Breast epithelium (tissue), 4 donors: ENCODE measurements at places on chromosomes 4 and X. TPM values are rescaled to one million over a fixed set of nuclear protein-coding genes. Genes with fewer than 3 reads are reported as not detected.

JAKMIP1 gene
- total RNA-seq = 0.66 TPM

DNA sequence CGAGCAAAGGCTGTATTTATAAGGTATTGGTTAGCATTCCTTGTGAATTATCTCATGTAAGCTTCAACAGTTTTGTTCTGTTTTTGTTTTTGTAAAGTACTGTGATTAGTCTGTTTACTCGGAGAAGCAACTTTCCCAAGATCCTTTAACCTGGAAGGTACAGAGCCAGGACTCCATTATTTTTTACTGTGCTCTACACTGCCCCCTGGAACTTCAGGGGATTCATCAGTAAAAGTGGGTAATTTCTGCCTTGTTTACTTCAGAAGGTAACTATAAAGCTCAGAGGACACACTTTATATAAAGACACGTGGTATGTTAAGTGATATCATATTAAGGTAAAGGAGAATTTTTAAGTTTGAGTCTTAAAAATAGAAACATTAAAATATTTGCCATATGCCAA lies 124.9 kb downstream of the IQCM start:
- no peaks in the 10 kb centered on the region for H3K4me1 ChIP-seq
- no peak overlapping the region for H3K27ac ChIP-seq
- no peak for DNase-seq
- no peak overlapping the region for H3K4me3 ChIP-seq

GRCh38 chrX:48883729-48884128 lies 13.8 kb downstream of the TIMM17B start:
- no peak for DNase-seq
- no peaks in the 10 kb centered on the region for H3K27me3 ChIP-seq
- no peaks in the 10 kb centered on the region for H3K4me1 ChIP-seq
- no peaks in the 10 kb centered on the region for H3K36me3 ChIP-seq
- H3K4me3 ChIP-seq = no peak overlapping the region

DNA sequence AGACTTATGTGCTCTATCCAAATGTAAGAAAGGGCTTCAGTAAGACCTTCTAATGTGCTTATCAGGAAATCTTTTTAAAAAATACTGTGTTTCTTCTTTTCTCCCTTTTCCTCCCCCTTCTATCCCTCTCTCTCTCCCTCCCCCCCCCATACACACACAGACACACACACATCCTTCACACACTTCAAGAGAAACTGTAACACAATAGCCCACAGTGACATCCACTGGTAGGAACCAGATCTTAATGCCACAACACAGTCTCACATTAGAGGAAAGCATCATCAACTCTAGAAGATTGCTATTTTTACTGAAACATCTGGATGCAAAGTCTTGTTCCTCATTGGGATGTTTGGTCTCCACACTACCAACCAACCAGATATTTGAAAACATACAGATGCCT lies 4.6 kb downstream of the PCDH19 start:
- H3K27ac ChIP-seq = no peak overlapping the region
- H3K4me3 ChIP-seq = no peak overlapping the region
- H3K4me1 ChIP-seq = no peaks in the 10 kb centered on the region
- H3K27me3 ChIP-seq = peaks cover 3% of the 10 kb centered on the region

C4orf51 gene
- not detected for total RNA-seq
